SJCRH30 (cell line): ENCODE measurements at places on chromosomes 4 and X. TPM values are rescaled to one million over a fixed set of nuclear protein-coding genes. Genes with fewer than 3 reads are reported as not detected.

- no peak for DNase-seq
Observed at GRCh38 chr4:100694467-100694866, 176.6 kb upstream of the EMCN start.

- no peak for DNase-seq
Observed at GRCh38 chrX:53316860-53317237, 35.5 kb upstream of the IQSEC2 start.

GRCh38 chr4:68673143-68673542 is 2.7 kb upstream of the UGT2B15 start:
- no peak for DNase-seq

The SULT1E1 gene
- not detected in 2 replicates for total RNA-seq

The BEX2 gene
- total RNA-seq: not detected in 2 replicates

The IBSP gene
- total RNA-seq: not detected in 2 replicates

GRCh38 chrX:101745046-101745445 is 85.4 kb upstream of the ARMCX2 start:
- peak; percentile 17 for DNase-seq

The NLGN3 gene
- 0.58 and 0.95 TPM in 2 replicates for total RNA-seq

The MAGEA9B gene
- not detected in 2 replicates for total RNA-seq

- DNase-seq: no peak
Observed at GRCh38 chr4:140220058-140220457, 66.1 kb upstream of the MAML3 start.

The MAGEA8 gene
- not detected in 2 replicates for total RNA-seq

GRCh38 chr4:24850674-24851073 is 55.3 kb downstream of the SOD3 start:
- no peak for DNase-seq

DNA sequence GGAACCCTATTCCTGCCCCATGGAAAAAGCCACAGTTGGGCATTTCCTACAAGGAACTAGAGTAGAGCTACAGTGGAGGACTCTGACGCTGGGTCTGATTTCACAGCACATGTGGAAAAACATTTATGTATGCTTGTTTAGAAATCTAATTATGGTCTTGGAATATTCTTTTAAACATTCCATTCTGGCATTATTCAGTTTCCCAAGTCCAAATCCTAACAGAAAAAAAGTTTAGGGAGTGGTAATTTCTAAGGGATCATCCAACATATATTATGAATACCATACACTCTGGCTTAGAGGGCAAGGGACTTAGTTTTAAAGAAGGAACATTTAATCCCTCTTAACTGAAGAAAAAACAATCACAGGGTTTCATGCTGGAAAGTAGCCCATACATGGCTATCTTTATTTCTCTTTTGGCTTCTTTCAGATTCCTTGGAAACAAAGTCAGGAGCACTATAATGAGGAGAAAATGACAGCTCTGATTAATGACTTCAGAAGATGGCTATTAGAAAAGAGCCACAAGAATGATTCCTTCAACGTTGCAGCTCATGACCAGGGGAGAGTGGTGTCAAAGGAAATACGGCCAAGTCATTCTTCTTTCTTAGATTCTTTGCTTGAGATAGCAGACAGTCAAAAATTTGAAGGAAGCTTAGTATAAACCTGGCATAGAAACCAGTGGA is 56.1 kb downstream of the CNGA2 start:
- no peak for DNase-seq

The EIF1AX gene
- 176 and 207 TPM in 2 replicates for total RNA-seq

GRCh38 chr4:100414016-100414790 is 103.6 kb downstream of the EMCN start:
- DNase-seq: peak; percentile 75

GRCh38 chr4:1043651-1044468 is 32.4 kb downstream of the FGFRL1 start:
- DNase-seq: peak; percentile 81

- DNase-seq: no peak
Observed at GRCh38 chr4:138192113-138192512, 50.0 kb downstream of the SLC7A11 start.

The HTATSF1 gene
- total RNA-seq: 81.6 and 88.0 TPM in 2 replicates

DNA sequence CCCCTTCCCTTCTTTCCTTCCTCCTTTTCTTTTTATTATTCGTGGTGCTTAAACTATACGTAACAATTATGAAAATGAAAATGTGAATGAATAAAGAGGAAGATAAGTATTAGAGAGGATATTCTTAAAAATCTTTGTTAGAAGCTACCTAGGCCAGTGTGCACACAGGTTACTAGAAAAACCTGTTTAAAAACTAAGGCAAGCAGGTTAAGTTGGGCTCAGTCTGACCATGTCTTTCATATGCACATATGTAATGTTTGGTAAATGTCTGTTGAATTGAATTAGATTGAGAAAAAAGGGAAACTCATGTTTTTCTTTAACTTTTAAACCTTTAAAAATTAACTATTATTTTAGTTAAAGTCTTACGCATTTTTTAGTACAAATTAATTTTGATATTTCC is 7.8 kb downstream of the SHROOM3 start:
- no peak for DNase-seq

The FOXR2 gene
- total RNA-seq: not detected in 2 replicates

The F8A2 gene
- not detected in 2 replicates for total RNA-seq

DNA sequence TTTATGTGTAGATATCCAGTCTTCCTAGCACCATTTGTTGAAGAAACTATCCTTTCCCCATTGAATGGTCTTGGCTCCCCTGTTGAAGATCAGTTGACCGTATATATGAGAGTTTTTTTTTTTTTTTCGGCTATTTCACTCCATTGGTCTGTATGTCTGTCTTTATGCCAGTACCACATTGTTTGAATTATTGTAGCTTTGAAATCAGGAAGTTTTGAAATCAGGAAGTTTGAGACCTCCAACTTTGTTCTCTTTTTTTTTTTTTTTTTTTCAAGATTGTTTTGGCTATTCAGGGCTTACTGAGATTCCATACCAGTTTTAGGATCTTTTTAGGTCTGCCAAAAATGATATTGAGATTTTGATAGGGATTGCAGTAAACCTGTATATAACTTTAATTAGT is 4.3 kb upstream of the SCD5 start:
- DNase-seq: no peak

The SERTM2 gene
- total RNA-seq: 0.04 TPM in 1 of 2 replicates, not detected in the other

DNA sequence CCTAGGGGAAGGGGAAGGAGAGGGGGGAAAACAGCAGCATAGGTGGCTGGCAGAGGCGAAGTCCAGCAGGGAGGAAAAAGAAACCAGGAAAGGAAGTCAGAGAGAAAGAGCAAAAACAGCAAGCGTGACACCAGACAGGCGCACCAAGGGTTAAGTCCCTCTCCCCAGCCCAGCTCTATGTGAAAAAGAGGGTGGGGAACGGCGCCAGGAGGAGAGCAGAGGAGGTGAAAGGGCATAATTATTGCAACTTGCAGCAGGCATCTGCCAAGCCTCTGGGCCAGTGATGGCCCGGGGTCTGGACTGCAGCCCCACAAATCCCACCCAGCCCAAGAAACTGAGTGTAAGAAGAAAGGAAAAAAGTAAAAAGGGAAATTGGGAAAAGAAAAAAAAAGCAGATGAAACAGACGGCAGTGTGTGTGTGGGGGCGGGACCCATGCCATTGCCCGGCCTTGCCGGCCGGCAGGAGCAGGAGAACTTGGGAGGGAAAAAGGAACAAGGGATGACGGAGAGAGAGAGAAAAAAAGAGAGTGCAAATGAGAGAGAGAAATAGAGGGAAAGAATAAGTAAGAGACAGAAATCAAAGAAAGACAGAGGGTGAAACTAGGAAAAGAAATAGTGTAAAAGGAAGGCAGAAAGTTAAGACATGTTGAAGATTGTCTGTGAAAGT is 14.1 kb upstream of the RHOXF2 start:
- DNase-seq: no peak

DNA sequence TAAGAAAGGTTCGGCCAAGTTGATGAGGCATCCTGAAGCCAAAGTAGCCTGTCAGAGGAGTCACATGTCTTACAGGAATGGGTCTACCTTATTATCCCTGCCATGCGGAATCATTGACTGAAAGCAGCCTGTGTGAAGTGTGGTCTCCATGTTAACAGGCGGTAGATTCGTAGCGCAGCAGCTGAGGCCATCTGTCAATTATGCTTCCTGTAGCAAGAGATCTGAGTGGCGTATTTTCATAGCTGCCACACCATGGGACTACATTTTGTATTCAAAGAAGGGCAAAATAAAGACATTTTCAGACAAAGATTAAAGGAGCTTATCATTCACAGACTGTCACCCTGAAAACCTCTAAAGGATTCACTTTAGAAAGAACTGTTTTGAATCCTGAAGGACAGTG is 11.2 kb upstream of the MED14 start:
- peak; percentile 4 for DNase-seq

DNA sequence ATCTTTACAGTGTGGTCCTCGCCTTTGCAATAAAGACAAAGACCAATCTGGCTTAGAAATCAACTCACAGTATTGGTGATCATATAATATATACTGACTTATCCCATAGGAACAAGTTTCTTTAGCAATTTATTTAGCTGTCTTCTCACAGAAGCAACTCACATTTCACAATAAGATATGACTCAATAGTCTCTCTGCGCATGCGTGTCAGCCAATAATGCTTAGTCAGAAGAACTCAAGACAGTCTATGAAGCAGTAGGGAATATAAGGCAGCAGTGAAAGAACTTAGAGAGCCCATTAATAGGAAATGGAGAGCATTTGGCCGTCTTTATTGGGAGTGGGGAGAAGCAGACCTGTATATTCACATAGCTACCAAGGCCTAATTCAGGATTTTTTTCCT is 216.7 kb downstream of the IL13RA2 start:
- DNase-seq: no peak

The TMEM156 gene
- total RNA-seq: not detected in 2 replicates

The TLR3 gene
- total RNA-seq: not detected in 2 replicates

The MAP9 gene
- 4.1 and 5.0 TPM in 2 replicates for total RNA-seq

GRCh38 chrX:43969504-43970501 is 3.4 kb downstream of the NDP start:
- peak; percentile 35 for DNase-seq

DNA sequence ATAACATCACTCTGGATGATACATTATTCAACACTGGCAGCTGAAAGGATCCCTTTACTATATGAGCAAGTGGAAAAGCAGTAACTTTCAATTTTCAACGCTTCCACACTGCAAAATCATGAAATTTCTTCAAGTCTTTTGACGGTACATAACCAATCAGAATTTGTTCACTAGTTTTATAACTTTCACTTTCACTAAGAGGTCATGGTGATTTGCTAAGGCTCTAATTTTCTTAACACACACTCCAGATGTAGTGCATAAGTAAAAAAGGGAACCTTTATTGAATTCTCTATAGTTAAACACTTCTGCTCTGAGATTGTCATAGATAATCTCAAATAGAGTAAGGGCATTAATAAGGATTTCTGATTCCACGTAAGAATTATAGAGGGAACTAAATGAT is 4.1 kb downstream of the ARMCX2 start:
- DNase-seq: no peak

DNA sequence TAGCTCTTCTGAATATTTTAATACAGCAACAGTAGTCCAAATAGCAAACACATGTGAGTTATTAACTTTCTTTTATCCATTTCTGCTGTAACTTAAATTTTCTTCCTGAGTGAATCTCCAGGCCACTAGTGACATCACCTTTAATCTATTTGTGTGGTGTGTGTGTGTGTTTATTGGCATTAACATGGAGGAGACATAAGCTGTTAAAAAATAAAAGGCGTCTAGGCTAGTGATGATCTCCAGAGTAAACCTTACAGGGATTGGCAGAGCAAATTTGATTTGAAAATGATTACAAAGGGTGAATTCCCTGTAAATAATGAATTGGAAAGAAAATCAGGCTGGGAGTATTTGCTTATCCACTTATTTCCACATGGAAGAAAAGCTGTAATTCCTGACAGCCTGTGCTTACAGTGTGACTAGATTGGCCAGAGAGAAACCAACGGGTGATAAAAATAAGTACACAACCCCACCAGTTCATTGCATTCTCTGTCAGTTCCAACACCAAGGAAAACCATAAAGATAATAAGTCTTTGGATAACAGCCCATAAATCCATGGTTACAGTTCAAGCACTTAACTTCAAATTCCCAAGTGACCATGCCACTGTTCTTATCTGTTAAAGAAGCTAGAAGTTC is 186.1 kb downstream of the ENOX2 start:
- no peak for DNase-seq

The DCAF8L2 gene
- not detected in 2 replicates for total RNA-seq

DNA sequence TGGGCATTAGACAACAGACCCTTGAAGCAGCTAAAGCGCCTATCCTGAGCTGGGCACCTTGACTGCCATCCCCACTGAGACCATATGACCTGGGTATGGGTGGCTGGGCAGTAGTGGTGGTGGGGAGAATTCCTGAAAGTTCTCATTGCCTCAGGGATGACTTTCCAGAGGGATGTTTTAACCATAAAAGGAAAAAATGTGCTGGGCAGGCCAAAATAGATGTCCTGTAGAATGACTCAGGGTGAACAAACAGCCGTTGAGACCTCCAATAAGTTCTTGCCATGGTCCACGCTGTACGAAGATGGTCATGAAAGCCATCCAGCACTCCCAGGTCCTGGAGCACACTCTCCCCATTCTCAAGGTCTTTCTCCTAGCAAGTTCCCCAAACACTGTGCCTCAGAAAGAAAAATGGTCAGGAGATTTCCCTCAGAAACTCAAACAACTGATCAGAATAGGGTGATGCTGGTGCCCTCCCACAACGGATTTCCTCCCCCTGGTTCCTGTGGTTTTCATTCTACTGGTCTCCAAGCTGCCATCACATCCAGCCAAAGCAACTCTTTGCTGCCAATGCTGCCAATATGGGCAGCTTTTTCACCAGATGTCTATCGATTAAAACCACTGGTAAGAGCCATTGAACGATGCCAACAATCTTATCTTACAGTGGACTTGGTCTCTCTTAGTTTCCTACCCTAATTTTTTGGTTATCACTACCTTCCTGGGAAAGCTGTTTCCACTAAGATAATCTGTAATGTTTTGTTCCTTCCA is 11.2 kb downstream of the CDKN2AIP start:
- DNase-seq: no peak

The USP51 gene
- 1.2 and 1.8 TPM in 2 replicates for total RNA-seq

DNA sequence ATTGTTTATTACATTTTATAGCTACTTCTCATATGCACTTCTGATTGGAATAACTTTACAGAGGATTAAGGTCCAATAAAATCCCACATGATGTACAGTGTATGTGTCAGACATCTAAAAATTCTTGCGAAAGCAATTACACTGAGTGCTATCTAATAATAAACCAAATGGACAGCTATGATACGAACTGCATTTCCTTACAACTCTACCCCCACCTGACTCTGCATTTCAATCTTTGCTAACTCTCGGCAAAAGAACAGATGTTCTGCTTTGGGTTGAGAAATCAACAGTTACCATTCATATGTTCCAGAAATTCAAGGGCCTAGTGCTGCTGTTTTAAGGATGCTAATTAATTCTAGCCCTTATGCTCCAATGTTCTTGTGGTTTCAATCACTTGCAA is 287.9 kb upstream of the NOCT start:
- DNase-seq: no peak

GRCh38 chr4:160370046-160370445 is 1267.2 kb downstream of the RAPGEF2 start:
- no peak for DNase-seq

GRCh38 chrX:150897421-150898320 is 797 bp downstream of the CD99L2 start:
- no peak for DNase-seq

DNA sequence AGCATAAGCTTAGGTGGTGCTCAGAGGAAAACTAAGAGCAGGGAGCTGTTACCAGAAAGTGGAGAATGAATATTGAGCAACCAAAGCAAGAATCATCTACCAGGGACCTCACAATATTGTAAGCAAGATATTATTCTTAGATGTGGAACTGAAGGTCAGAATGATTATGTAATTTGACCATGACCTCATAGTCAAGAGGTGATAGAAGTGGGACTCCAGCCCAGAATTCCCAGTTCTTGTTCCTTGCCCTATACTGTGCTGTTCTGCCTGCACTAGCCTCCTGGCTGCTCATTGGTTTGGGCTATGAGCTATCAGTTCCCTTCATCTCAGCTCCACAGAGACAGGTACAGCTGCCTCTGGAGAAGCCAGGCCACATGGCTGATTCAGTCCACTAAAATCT is 229.4 kb downstream of the LDB2 start:
- no peak for DNase-seq

The LIN54 gene
- total RNA-seq: 36.5 and 40.8 TPM in 2 replicates
